Fibroblast of mammary gland (primary cell): ENCODE measurements at places on chromosomes 2 and 18.
A peak's percentile ranks its signal among the peaks of the same experiment; 100 is the strongest.

DNA sequence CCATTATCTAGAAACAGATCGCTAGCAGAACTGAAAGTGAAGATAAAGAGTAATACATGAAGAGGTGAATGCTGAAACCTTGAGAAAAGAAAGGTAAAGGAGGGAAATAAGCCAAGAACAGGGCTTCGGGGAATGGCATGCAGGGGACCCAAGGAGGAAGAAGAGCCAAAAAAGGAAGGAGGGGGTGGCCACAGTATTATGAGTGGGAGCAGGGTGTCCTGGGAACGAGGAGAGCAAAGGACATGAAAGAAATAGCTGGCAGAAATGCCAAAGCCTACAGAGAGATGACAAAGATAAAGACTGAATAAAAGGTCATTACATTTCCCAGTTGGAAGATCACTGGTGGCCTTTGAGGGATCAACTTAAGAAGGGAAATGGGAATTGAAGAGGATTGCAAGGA lies 82.9 kb downstream of the ACTR3 start:
- DNase-seq: no peak

DNA sequence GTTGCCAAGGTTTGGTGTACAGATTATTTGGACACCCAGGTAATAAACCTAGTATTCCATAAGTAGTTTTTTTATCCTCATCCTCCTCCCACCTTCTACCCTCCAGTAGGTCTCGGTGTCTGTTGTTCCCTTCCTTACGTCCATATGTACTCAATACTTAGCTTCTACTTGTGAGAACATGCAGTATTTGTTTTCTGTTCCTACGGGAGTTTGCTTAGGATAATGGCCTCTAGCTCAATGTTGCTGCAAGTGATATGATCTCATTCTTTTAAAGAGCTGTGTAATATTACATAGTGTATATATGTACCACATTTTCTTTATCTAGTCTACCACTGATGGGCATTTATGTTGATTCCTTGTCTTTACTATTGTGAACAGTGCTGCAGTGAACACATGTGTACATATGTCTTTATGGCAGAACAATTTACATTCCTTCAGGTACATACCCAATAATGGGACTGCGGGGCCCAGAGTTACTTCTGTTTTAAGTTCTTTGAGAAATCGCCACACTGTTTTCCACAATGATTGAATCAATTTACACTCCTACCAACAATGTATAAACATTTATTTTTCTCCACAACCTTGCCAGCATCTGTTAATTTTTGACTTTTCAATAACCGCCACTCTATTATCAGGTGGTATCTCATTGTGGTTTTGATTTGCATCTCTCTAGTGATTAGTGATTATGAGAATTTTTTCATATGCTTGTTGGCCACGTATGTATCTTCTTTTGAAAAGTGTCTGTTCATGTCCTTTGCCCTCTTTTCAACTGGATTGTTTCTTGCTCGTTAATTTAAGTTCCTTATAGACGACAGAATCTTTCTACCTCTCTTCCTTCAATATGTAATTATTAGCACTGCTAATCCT lies 88.0 kb downstream of the MEMO1 start:
- DNase-seq: no peak

DNA sequence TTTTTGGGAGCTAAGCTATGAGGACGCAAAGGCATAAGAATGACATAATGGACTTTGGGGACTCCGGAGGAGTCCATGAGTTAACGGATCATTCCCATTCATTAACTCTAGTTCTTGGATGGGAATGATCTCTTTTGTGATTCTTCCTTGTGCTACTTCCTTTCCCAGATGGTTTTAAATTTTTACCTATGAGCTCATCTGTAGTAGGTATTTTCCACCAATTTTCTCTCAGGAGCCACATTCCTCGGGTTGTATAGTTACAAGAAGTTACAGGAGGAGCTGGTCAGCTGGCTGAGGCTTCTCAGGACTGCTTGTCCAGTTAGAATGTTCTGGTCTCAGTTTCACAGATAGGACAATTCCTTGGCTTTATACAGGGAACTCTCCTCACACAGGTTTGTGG lies 42.9 kb upstream of the LPIN2 start:
- DNase-seq: no peak

GRCh38 chr2:242054406-242054805 lies 184.9 kb downstream of the RTP5 start:
- no peak for DNase-seq

DNA sequence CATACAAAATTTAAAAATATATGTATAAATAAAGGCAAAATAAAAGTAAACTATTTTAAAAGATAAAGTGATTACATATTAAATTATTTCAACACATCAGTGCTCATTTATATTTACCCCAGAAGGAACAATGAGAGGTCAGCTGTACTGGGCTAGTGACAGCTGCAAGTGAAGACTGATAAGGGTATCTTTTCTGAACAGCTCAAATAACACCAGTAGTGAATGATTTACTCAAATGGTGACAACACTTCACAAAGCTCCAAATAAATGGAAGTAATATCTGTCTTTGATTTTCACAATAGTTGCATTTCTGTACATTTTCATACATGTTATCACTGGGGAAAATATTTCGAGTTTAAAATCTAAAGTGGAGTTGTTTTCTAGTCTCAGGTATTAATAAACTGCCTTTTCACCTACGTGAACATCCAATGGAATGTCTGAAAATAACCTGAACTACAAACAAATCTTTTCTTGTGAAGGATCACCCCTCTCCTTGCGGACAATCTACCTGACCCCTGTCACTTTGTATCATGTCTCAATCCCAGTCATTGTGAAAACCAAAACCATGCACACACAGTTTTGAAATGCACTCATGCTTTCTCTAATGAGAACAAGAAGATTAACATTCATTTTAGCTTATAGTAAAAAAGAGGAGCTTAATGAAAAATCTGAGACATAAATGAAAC lies 1928.8 kb upstream of the CELF4 start:
- DNase-seq: no peak

DNA sequence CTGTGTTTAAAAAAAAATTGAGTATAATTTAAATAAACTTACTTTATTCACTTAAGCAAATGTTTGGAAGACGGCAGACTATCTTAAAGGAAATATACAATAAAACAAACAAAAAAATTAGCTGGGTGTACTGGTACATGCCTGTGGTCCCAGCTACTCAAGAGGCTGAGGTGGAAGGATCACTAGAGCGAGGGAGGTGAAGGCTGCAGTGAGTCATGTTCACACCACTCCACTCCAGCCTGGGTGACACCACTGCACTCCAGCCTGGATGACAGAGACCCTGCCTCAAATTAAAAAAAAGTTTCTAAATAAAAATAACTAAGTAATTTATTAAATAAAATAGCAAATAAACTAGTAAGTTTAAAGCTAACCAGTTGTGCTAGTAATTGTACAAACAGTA lies 7.5 kb downstream of the PUM2 start:
- DNase-seq: peak; percentile 34

DNA sequence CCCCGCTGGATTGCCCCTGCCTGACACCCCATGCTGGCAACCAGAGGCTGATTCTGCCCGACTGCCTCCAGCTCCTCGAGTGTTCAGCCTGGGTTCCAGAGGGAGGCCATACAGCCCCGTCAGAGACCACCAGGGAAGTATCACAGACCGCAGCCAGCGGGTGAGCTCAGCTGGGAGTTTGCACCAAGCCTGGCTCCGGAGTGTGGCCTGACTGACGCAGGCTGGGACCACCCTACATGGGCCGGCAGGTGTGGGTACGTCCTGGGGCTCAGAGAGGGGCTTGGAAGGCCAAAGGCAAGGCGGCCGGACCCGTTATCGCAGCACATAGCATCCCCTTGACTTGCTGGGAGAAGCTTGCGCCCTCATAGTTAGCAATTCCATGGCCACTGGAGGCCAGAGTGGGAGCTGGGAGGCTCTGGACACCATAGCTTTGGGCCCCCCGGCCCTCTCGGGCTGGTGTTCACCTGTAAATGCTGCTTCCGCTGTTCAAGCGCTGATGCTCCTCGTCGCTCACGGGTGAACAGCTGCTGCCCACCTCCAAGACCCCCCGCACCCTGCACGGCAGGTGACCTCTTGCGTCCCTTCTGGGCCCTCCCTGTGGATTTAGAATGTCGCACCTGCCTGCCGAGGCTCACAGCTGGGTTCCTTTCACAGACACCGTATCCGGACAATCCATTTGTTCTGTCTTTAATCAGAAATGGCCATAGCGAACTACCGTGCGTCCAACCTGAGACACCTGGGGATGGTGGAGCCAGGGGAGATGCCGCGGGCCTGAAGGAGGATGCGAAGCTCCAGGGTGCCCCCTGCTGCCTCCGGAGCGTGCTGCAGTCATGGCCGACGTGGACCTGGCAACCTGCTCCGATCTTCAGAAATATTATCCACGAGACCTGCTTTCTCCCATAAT lies 31.2 kb upstream of the SLC66A3 start:
- DNase-seq: peak; percentile 44

GRCh38 chr2:8980096-8980495 lies 23.4 kb downstream of the MBOAT2 start:
- no peak for DNase-seq

DNA sequence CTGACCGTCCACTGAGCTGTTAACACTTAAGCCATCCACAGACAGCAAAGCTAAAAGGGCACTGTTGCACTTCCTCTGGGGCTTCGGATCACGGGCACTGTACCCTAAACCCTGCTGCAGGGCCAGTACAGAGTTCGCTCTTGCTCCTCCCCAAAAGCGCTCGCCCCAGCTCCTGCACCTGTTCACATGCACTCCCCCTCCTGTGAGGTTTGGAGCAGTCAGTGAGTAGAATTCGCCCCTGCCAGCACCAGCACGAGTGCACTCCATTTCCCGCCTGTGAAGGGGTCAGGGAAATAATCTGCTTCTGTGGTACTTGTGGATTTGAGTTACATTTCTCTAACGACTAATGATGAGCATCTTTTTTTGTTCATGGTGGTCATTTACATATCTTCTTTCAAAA lies 158.8 kb downstream of the PTPRM start:
- DNase-seq: no peak

- peak; percentile 5 for DNase-seq
Measured at GRCh38 chr2:204625135-204625534, 79.9 kb downstream of the PARD3B start.

DNA sequence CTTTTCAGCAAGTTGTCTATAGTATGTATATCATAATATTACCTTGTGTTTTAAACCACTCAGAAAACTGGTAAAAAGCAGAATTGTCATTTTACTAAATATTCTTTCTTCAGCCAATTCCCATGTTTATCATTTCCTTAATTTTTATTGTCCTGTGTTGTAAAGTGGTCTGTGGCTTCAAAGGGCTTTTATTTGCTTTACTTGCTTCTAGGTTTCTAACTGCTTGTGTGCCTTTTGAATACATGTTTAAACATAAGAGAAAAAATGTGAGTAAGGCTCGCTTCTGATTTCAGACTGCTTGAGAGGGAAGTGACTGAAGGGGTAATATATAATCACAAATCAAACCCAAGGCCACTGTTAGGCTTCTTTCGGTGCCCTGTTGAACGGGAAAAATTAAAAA lies 407.5 kb upstream of the NRP2 start:
- DNase-seq: no peak

GRCh38 chr2:199744260-199744659 lies 106.7 kb downstream of the FTCDNL1 start:
- no peak for DNase-seq

DNA sequence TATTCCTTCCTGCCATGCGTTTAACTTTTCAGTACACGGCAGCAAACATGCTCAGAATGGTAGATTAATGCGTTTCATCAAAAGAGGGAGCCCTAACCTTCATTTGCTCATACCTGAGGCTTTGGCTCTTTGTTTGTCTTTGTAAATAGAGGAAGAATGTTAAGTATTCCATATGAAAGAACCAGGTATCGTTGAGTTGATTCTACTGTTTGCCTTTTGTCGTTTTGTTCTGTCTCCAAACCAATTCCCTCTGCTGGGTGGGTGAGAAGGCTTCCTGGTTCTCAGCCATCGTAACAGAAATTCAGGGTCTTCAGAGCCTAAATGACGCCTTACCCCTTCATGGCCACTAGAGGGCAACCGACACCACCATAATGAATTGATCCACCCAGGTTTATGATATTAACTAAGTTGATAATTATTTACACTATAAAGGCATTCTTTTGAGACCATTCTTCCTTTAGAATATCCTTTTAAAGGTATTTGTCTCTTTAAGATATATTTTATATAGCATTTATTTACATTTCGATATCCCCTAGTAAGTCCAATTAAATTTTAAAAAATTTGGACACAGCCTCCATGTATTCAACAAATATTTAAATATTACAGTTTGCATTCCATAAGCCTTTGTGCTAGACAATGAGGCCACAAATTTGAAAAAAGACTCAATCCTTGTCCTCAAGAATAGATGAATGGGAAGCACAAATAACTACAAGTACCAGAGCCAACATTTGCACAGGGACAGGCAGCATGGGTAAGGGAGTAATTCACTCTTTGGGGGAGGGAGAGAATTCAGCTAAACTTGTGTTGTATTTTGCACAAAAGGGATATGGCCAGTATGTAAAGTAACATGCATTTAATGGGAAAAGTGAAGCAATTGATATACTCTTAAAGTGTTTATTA lies 48.1 kb downstream of the TIMM21 start:
- peak; percentile 63 for DNase-seq

GRCh38 chr2:189566046-189566445 lies 14.5 kb downstream of the SLC40A1 start:
- DNase-seq: peak; percentile 65

- DNase-seq: no peak
Measured at GRCh38 chr2:177398791-177399190, 6.2 kb downstream of the AGPS start.

DNA sequence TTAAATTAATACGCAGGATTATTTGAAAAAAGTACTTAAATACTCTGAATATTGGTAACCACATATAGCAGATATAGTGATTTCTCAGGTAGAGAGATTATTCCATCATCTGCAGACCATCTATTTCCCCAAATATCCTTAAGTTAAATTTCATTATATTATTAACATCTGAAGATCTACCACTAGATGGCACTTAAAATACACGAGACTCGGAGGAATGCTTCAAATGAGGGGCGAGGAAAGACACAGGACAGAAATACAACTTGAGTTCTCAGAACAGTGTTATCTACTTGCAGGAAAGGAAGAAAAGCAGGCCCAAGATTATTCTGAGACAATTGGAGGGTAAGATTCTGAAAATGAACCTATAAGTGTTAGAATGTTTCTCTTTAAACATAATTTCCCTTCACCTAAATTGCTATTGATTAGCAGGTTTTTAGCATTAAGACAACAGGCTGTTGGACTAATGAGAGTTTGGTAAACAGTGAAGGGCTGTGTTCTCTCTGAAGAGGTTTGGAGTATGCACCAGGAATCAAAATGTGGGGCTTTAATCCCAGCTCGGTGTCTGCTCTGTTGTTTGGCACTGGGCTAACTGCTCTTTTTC lies 76.9 kb upstream of the GCFC2 start:
- DNase-seq: peak; percentile 42

DNA sequence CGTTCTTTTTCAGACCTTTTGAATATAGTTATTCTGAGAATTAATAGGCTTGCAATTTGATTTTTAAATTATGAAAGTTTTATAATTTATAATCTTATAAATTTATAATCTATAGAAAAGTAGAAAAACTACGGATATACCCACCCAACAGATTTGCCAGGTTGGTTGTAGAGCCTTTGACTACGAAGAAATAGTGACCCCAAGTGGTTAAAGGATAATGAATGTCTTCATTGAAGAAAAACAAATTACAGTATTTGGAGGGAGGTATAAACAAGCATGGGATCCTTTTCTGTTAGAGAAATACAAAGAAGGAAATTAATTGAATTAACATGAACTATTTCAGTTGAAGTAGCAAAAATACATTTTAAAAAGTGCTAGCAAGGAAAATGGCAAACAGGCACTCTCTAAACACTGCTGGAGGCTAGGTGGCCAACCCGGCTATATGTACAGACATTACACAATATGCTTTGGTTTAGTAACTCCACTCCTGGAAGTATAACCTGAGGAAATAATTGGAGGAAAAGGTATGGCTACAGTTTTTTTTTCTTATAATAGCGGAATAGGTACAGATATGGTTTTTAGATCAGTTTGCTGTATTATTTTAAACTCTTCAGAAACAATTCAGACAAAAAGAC lies 110.9 kb downstream of the MIB1 start:
- DNase-seq: peak; percentile 46
